Stimulated activated CD4-positive, alpha-beta T cell treated with anti-CD3 and anti-CD28 coated beads, TNF-alpha, amount 100 ng/mL, for 48 hours (primary cell): ENCODE measurements at places on chromosomes 2 and 18.

GRCh38 chr2:228653884-228654283 is 472.4 kb upstream of the SPHKAP start:
- no peak for DNase-seq

- no peak for DNase-seq
Observed at GRCh38 chr2:40797120-40797519, 345.2 kb upstream of the SLC8A1 start.

- no peak for DNase-seq
Observed at GRCh38 chr2:109380502-109381326, 233.1 kb downstream of the SEPTIN10 start.

DNA sequence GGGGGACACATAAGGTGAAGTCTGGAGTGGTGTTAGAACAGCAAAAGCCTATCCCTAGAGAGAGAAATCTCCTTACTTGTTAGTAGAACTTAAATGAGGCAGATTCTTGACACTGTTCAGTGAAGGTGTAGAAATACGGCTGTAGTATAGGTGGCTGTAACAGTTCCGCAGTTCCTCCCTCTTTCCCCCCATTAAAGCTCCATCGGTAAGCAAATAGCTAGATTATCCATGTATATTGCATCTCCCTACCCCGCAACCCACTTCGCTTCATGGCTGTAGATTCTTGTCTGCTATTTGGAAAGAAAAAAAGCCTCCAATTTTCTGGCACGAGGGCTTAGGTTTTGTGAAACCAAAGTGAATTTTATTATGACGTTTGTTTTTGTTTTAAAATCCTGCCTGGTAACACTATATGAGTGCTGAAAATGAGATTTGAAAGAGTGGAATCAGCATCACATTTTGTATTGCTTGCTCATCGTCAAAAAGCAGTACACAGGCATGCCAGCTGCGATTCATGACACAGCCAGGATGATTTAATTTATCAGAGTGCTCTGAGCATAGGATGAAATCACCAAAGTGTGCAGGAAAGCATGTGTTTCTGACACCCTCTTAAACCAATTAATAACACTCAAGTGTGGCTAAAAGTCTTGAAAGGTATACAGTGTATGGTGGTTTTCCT is 1.4 kb downstream of the FAM171B start:
- no peak for DNase-seq

- no peak for DNase-seq
Observed at GRCh38 chr2:222652491-222653255, 3.2 kb downstream of the FARSB start.

DNA sequence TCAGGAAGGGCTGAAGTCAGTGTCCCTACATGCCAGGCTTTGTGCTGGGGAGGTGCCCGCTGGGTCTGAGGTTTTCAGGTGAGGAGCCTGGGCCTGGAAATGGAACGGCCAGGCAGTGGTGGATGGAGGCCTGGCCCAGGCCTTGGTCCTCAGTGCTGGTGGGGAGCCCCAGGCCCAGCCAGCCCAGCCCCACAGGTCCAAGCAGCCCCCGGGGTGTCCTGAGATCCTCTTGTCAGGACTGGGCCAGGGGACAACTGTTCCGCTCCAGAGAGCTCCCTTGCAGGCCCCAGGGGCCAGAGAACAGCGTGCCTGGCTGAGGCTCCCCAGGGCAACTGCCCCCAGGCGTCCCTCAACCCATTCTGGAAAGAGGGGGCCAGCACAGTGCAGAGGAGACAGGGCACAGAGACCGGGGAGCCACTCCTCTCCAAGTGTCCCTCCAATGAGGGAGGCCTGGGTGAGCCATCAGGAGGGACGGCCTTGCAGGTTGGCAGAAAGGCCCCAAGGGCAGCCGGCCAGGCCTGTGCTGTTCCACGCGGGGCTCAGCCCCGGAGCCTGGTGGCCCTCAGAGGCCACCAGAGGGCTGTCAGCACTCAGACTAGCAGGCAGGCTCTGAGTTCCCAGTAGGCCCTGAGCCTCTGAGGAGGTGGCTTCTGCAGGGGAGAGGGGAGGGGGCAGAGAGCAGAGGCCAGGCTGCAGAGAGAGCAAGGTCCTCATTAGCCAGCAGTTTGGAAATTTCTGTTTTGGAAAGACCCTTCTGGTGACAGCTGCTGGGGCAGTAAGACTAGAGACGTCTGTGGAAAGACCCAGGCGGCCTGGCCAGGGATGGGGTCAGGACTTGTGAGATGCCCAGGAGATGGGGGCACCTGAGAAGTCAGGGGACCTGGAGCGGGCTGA is 29.4 kb upstream of the SNED1 start:
- no peak for DNase-seq

- DNase-seq: no peak
Observed at GRCh38 chr2:233680361-233681045, 1.2 kb upstream of the UGT1A7 start.

DNA sequence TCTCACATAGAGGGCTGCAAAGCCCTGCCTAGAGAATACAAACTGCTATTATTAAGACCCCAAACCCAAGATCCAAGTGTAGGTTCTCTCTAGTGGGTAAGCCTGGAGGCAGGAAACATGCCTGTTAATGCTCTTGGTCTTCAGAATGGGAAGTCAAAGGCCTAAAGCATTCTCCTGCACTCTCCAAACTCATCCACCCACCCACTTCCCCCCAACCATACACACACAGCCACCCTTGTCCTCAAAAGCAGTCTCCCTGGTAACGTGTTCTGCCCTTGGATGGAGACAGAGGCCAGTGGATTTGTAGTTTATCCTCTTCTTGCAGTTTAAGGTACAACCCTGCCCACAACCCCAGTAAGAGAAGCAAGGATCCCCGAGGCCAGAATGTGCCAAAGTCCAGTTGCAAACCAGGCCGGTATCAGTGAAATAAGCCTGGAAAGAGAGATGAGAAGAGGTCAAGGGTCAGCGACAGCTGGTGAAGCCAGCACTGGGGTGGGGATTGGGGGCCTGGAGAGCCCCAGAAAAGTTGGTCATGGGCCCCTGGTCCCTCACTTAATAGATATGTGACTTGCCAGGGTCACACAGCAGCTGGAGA is 23.0 kb downstream of the TMEM247 start:
- no peak for DNase-seq
